ENCODE measurements at places on chromosomes 6 and 20.

DNA sequence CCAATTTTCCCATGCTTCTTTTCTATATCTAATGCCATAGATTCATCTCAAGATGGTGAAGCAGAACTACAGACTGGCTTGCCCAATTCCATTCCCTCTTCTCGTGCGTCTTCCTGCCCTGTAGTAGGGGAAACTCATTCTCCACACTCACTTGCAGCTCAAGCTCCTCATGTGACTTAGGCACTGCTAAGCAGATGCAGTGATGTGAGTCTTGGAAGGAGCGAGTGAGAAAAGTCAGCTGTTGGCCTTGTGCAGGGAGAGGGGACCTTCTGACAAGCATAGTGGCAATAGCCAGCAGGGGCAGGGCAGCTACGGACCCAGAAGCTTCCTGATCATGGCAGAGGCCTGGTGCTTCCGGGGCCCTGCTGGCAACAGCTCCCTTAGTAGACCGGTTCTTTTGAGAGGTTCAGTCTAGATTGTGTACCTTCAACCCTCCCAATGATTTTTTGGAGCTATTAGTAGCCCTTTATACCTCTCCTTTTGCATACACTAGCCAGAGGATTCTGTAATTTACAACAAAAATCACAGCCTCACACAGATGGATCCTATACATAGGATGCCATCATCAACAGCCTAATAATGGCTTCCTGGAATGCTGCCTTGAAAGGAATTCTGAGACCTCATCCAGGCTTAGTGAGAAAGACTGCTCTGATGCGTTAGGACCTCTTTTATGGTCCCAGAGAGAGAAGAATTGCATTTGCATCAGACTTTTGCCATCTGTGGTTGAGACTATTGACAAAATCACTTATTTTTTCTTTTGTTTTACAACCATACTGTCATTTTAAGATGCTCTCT is 121.5 kb upstream of the RIPOR2 start:
- no peak for DNase-seq

DNA sequence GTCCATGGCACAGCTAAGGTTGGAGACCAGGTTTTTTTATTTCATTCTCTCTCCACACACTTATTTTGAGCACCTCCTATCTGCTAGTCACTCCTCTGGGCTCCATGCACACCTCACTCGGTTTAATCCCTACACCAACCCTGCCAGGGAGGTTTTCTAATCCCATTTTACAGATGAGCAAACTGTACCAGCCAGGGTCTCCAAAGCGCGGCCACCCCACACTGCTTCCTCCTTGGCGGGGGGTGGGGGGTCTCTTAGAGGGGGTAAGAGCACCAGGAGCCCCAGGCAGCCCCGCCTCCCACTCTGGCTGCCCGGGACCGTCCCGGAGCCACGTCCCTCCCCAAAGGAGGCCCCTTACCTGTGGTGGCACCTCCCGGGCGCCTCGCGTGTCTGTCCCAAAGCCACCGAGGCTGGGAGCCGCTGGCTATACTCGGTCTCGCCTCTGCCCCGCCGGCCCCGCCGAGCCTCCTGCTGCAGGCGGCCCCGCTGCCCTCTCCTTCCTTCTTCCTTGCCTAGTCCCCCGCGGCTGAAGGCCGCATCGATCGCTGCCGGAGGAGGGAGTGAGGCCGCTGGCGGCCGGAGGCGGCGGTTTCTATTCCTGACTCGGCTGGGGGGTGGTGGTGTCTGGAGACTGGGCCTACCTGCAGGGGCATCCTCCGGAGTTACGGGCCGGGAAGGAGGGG is at the start of gene KCNS1:
TSS of gene KCNS1 (minus strand) at position 565 of the 683 bp plus-strand sequence. CDS start 1,891 bp downstream, outside the sequence.
- no peak for DNase-seq

DNA sequence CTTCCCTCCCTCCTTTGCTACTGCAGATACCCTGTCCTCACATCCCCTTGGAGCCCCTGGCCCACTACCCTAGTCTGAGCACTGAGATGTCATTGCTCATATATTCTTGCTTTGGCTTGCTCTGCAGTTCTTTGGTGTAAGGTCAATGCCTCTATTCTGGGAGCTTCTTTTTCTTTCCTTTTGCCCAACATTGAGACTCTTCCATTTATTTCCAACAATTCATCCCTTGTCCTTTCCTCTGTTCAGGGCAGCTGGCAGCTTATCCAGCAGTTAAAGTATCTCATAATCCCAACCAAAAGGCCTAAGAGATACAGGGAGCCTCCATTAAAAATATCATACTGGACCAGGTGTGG is 23.6 kb downstream of the L3MBTL1 start:
- no peak for DNase-seq

DNA sequence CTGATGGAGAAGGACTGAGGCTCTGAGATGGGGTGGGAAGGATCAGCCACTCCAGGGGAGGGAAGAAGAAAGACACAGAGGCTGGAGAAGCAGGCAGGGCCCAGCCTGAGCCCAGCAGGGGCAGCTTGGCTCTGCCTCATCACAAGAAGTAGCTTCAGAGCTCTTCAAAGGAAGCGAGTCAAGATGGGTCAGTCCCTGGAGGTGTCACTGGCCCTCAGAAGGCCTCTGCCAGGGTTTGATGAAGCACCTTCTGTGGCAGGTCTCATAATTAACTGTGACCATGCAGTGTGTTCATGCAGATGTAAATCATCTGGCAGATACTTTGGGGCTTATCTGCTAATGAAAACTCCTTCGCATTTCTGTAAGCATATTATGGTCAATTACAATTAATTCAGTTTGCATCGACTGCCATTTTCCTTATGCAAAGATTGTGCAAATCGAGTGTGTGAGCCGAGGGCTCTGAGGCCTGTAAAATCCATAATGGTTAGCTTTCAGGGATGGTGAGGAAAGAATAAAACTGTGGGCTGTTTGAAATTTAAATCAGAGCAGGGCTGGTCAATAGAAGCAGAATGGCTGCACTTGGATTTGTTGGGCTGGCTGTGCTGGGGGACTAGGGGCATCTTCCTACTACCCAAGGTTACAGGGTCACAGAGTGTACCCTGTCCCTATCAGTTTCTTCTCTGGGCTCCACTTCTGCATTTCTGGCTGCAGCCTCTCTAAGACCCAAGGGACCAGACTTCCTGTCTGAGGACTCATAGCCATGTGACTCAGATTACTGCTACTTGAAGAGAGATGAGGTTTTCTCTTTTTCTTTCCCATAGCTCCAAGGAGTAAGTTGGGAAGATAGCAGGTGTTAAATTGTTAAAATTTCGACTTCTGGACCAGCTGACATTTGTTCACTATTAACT is 376.6 kb downstream of the DHX35 start:
- DNase-seq = no peak

DNA sequence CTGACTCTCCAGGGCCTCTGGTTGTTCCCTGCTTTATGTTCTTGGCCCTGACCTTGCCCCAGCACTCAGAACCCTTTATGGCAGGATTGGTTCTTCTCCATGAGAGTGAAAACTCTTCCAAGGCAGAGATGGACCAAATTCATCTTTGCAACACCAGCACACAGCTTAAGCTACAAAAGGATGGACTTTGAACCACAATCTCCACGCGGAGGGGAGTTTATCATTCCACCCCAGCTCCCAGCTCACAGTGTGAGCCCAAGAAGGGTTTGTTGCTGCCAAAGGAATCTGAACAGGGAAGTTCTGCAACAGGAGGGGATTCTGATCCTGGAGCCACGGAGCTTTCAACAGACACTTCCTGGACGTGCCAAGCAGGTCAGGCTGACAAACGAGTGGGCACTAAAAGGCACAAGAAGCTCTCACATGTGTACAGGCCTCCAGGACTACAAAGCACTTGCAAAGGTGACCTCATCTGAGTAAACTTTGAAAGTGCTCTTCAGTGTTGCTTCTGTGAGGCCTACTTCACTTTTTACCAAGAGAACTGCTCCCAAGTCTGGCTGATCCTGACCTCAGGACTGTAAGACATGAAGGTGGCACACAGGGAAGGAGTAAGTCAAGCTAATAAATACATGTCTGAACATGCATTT is 8.9 kb downstream of the FITM2 start:
- DNase-seq = no peak

- no peak for DNase-seq
These were observed 16.1 kb upstream of the VSTM2L start for GRCh38 chr20:37886851-37887297.

DNA sequence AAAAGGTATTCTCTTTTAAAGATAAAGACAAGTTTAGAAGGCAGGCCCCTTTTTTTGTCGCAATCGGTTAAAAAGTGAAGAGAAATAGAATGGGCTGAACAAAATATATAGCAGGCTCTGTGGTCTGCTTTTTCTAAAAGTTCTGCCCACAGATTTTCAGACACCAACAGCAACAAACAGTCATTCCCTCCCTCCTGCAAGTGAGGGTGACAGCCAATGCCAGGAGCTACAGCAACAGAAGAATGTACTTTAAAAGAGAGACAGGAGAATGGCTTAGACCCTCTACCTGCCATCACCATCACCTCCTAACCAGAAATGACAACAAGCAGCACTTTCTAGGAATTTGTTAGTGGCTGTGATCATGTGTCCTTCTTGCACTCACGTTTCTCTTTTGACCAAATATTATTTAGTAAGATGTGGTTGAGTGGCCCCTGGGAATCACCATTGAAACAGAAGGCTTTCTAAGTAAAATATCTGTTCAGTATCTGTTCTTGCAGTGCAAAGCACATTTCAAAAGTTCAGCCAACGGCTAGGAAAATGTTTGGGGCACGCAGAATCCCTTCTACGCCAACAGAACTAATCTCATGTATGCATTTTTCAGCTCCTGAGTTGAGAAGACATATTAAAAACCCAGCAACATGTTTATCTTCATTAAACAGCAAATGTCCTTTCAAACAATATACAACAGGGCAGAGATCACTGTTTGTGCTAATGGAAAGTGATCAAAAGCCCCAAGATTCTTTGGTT is 248.5 kb downstream of the ATXN1 start:
- no peak for DNase-seq

GRCh38 chr6:143336446-143337152 is 113.9 kb downstream of the ADAT2 start:
- DNase-seq = no peak

GRCh38 chr20:16158090-16158975 is 414.9 kb downstream of the KIF16B start:
- no peak for DNase-seq

DNA sequence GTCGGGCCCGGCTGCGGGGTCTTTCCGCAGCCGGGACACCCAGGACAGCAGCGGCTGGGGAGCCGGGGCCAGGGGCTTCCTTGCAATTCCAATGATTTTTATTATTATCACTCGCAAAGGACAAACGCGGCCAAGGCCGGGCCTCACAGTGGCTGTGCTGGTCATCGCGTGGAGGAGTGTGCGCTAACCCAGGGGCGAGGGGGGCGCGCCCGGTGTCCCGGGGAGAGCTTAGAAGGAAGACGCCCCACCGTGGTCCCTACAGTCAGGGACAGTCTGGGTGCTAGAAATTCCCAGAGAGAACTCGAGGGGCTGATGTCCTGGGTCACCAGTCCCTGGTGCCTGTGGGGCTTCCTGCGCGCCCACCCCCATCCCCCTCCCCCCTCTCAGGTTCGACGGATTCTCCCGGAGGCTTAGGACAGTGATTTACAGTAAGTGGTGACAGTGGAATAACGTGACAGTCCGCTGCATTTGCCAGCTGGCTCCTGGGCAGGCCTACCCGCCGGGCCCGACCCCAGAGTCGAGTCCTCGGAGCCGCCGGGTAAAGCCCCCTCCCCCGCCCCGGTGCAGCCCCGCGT is 9.5 kb downstream of the FOXC1 start:
- DNase-seq = no peak

Data from activated T-cell treated with anti-CD3 and anti-CD28 coated beads for 1 hour (primary cell).